Fibroblast of villous mesenchyme (primary cell): ENCODE measurements at places on chromosomes 4 and X.
A peak's percentile ranks its signal among the peaks of the same experiment; 100 is the strongest.

DNA sequence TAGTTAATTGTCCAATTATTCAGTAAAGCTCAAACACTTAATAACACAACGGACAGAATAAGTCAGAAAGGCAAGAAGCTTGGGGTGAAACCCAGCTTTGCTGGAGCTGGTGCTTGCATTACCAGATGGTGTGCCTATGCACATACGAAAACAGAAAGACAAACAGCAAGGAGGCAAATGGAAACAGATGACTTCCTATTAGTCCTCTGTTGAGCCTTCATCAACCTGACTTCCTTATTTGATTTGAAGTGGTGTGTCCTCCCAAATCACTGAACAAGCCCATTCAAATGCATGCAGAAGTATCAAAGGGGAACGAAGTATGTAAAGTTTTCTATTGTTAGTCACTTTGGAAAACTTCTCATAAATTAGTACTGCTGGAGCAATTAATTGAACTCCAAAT lies 166.2 kb downstream of the ATP10D start:
- DNase-seq: no peak

GRCh38 chr4:184821242-184821641 lies 4.5 kb downstream of the ACSL1 start:
- DNase-seq: no peak

DNA sequence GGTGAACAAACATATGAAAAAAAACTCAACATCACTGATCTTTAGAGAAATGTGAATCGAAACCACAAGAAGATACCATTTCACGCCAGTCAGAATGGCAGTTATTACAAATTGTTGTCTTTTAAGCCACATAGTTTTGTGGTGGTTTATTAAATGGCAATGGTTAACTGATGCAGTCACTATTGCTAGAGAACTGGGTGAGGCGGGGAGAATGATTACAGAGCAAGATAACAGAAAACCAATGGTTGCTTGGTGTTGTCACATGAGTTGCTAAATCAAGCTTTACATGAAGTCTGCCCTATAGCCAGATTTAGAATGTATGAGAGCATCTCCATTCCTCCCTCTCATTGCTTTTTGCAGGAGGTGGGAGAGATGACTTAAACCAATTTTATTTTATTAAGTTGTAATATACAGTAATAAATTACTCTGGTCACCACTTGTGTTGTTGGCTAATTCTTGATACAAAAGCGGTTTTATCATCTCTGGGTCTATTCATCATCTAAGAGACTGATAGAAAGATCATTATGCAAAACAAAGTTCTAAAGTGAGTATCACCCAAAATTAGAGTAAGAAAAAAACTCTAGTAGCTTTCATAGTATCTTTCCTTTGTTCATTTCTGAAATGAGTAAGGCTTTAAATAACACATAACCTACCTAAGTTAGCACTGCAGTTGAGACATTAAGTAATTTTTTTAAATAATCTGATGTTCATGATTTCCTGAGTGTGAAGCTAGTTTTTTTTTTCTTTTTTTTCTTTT lies 859.5 kb downstream of the STIM2 start:
- no peak for DNase-seq

DNA sequence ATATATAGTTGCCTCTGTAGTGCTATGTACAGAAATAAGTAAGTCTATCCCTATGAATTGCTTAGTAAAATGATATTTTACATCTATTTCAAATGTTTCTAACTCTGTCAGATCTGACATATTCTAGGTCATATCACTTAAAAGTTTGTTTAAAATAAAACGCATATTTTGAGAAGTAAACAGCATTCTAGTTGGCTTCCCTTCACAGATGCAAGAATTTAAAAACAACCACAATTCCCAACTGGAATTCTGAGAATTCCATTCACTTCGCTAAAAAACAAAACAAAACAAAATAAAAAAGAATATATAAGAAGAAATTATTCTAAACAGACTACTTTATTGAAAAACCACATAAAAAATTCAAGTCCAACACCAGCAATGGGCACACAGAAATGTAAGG lies 126.0 kb downstream of the PPP3CA start:
- DNase-seq: peak; percentile 43

- DNase-seq: no peak
These were observed 299.6 kb downstream of the EPHA5 start for GRCh38 chr4:65370709-65371108.

DNA sequence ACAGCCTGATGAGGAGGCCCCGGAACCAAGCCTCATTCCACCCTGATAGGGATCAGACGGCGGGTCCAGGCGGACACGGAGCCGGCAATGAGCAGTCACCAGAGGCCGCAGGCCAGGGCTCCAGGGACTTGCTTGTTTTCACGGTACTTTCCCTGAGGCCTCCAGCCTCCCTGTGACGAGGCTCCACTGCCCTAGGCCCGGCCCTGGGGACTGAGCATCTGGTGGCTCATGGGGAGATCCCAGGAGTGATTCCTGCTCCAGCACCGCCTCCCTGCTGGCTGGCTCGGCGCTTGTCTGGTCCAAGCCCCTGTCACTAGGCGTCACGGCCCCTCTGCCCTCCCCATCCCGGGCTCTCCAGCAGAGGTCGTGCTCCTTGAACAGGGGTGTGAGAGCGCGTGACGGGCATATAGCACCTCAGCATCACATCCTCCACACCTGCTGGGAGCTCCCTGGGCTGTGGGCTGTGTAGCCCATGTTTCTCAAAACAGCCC lies 14.1 kb downstream of the HTRA3 start:
- no peak for DNase-seq

- DNase-seq: no peak
These were observed 541.1 kb downstream of the RAB28 start for GRCh38 chr4:12943069-12943468.

GRCh38 chr4:139009702-139010101 lies 5.9 kb upstream of the NOCT start:
- no peak for DNase-seq

- DNase-seq: no peak
These were observed 540.2 kb upstream of the TENM3 start for GRCh38 chr4:181702864-181703495.

- peak; percentile 38 for DNase-seq
These were observed 3.4 kb upstream of the SEC24D start for GRCh38 chr4:118839221-118839927.

- no peak for DNase-seq
These were observed 60.6 kb downstream of the ANXA10 start for GRCh38 chr4:168152837-168153500.
